CD8-positive, alpha-beta T cell (primary cell): ENCODE measurements at places on chromosomes 12 and 14.

GRCh38 chr12:31732926-31733548 is 4.2 kb upstream of the AMN1 start:
- no peak for DNase-seq

DNA sequence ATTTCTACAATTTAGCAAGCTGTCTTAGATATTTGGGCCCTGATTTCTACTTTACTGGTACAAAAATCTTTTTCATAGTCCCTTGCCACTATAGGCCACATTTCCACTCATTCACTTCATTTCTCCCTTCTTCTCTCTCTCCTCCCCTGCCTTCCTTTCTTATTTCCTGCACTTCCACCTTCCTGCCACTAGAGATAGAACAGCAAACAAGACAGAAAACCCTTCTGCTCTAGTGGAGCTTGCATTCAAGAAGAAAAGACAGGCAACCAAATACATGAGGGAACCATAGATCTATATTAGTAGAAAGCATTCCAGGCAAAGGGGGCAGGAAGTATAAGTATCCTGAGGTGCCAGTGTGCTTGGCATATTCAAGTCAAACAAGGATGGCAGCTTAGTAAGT is 623.5 kb downstream of the FLRT2 start:
- DNase-seq = no peak

GRCh38 chr12:93857279-93857938 is 180.2 kb downstream of the CRADD start:
- DNase-seq = no peak

- no peak for DNase-seq
Measured at GRCh38 chr12:105485321-105485910, 154.9 kb downstream of the C12orf75 start.

- no peak for DNase-seq
Measured at GRCh38 chr12:30111719-30112118, 328.0 kb upstream of the TMTC1 start.

- no peak for DNase-seq
Measured at GRCh38 chr12:22855456-22855855, 230.5 kb downstream of the ETNK1 start.

GRCh38 chr14:31990183-31990857 is 86.8 kb upstream of the ARHGAP5 start:
- DNase-seq = no peak

GRCh38 chr12:26725276-26725916 is 107.6 kb downstream of the ITPR2 start:
- DNase-seq = no peak

DNA sequence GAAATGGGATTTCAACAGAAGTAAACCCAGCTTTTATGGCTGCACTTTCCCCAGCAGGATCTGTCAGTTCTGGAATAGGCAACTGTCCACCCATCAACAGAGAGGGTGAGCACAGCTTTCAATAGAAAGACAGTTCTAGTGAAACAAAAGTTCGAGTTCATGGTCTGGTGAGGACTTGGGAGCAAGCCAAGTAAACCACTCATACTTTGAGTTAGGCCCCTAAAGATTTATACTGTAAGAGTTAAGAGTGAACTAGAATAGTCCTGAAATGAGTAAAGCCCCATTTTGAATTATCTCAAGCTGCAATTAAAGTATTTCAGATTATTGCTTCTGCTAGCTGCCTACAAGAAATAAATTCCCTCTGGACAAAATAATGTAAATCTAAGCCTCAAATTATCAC is 82.6 kb downstream of the METTL25 start:
- DNase-seq = no peak

DNA sequence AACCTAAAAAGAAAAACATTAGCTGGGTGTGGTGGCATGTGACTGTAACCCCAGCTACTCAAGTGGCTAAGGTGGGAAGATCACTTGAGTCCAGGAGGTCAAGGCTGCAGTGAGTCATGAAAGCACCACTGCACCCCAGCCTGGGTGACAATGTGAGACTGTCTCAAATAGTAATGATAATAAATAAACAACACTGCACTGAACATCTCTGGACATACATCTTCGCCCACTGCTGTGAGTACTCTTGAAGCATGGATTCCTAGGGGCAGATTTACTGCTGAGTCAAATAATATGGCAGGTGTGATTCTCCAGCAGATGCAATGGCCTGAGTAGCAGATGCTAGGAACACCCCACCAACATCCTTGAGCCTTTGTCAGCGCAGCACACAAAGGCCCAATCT is 23.6 kb downstream of the ABCB9 start:
- DNase-seq = no peak
